BE2C (cell line): ENCODE measurements at places on chromosomes 1 and 21.

- DNase-seq: peak; percentile 37
Observed at GRCh38 chr1:31725777-31726535, 22.1 kb upstream of the COL16A1 start.

DNA sequence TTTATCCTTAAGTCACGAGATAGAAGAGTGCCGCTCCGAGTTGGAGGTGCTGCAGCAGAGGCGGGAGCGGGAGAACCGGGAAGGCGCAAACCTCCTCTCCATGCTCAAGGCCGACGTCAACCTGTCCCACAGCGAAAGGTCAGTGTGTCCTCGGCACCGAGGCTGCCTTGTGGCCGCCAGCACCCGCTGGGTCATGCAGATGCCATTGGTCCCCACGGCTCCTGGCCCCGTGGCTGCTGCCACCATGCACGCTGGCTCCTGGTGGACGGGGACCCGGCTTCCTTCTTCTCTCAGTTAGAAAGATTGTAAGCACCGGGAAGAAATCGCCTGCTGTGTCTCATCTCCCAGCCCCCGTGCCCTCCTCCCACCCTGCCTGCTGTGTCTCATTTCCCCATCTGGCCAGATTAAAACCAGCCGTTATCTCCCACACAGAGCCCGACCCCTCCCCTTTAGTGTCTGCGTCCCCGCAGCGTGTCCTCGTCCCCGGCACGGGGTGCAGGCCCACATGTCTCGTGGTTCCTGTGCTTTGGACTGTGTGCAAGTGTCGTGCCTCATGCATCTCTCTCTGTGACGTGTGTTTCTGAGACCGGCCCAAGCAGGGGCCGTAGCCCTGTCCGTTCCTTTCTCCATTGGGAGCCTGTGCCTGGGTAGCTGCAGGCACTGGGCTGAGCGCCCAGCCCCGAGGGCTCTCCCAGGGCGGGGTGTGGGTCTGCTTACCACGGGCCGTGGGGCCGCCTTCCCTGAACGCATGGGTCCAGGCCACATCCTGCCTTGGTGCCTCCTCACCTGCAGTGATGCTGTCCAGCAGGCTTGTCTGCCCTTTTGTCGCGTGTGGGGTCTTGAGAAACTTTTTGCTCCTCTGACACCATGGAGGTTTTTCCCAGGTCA, 62.1 kb downstream of the PCNT start:
- DNase-seq: peak; percentile 53

DNA sequence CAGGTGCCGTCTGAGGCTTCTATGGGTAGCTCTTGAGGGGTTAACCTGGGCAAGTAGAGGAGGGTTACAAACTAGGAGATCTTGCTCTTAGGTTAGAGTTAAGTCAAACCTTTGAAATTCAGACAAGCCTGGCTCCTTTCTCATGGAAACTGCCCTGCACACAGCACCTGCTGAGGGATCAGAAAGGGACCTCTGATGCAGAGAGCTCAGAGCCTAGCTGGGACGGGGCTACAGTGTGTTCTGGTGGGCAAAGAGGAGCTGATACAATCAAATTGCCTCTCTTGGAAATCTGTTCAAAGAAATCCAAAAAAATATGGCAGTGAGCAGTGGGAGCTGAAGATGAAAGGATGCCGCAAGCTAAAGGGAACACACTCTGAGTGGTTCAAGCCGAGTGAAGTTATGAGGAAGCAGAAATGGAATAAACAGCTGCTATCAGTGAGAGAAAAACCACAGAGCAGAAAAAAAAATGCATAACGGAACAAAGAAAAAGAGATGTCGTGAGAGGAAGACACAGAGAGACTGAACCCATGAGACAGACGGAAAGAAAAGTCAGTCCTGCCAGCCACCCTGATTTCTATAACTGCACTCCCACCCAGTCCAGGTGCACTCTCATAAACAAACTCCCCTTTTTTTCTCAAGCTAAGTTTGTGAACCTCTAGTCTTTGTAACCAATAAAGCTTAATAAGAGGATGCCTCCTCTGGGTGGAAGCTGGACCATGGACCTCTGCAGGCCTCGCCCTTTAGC, 26.6 kb downstream of the PAFAH2 start:
- no peak for DNase-seq

DNA sequence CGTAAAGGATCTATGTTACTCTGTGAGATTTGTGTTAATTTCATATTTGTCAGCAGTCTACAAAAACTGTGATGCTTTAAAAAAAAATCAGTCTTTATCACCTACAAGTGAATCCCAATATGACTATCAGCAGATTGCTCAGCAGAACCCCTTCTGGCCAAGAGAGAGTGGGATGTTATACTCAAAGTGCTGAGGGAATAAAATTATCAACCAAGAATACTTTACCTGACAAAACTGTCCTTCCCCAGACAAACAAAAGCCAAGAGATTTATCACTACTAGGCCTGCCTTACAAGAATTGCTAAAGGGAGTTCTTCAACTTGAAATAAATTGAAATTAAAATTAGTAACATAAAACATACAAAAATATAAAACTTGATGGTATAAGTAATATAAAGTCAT, 105.2 kb downstream of the SLC35F3 start:
- no peak for DNase-seq

DNA sequence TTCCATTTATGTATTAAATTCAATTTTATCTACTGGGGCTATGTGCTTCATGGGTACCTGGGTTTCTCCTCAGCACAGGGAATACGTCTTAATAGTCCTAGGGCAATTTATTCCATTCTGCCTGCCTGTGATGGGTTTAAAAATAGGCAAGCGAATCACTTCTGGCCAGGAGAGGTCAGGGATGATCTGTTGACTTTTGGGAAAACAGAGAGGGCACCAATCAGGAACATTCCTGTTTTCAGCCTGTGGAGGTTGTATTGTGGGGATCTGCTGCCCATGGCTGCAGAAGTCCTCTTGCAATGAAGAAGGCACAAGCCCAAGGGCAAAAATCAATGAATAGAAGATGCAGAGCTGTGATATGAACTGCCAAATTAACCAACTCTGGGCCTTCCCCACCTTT, 303.1 kb downstream of the CTH start:
- DNase-seq: no peak

DNA sequence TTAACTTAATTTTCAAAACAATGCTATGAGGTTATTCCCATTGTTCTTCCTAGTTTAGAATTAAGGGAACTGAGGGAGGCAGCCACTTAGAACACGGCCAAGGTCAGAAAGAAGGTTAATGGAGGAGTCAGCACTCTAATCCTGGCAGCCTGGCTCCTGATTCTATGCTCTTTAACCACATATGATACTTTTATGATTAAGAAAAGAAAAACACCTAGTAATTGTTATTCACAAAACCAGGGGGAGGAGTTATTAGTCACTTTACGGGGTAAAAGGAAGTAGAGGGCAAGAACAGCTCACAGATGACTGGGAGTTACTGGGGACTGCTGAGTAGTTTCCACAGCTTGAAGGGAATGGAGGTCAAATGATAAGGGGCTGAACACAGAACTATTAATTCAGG, 38.6 kb downstream of the GADD45A start:
- no peak for DNase-seq

GRCh38 chr1:150968491-150968890, 6.1 kb downstream of the CERS2 start:
- no peak for DNase-seq

GRCh38 chr1:89535537-89535936, 10.9 kb downstream of the LRRC8B start:
- DNase-seq: no peak

GRCh38 chr21:41342035-41342434, 19.8 kb upstream of the MX2 start:
- no peak for DNase-seq

DNA sequence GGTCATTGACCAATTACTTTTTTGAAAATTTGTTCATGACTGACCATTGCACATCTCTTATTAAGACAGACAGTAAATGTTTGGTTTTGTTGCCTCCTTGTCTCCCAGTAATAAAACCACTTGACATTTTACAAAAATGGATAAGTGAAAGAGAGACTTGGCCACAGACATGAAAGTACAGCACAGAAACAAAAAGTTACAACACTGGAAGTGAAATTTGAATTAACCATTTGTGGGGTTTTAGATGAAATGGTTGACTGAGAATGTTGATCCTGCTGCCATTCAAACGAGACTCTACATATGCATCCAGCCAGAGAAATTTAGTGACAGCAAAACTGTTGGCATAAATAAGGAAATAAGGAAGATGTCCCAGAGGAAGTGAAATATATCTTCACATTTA, 79.3 kb upstream of the B3GALT2 start:
- DNase-seq: no peak

DNA sequence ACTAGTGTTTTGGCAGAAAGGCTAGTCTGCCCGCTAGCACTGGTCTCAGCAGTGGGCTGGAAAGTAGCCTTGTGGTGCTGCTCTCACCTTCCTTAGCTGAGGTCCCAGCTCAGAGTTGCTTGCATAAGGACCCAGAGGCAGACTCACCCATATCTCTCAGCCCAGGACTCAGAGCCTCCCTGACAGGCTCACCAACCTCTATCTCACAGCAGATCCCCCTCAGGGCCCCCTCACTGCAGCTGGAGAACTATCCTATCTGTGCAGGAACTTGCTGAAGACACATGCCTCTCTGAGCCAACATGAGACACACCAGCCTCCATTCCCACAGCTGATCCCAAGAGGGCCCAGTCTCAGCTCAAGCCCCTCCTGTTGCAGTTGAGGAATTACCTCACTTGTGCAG, 82.6 kb downstream of the IARS2 start:
- no peak for DNase-seq

DNA sequence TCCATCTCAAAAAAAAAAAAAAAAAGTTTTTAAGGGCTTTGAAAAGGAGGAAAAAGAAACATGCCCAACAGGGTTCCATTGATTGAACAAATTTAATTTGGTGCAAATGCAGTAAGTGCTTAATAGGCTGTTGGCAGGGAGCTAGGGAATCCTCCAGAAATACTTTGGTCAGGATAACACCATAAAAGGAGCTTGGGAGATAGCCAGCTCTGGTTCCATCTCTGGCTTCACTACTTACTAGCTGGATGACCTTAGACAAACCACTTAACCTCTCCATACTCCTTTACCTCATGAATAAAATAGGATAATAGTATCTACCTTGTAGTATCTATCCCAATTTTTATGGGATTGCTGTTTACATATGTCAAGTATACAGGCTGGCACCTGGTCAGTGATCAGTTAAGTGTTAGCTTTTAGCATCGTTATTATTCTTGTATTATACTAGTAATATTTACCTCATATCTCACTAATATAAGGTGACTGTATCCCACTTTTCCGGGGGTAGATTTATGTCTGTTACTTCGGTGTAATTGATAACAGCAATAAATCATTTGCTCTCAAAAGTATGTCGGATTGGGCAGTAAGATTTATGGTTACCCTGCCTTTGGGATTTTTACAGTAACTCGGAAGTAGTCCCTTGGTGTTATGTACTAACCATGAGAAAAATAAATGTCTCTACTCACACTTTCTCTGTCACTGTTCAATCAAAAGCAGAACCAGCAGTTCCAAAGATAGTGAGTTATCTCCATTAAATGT, 36.4 kb downstream of the BTG3 start:
- peak; percentile 32 for DNase-seq

DNA sequence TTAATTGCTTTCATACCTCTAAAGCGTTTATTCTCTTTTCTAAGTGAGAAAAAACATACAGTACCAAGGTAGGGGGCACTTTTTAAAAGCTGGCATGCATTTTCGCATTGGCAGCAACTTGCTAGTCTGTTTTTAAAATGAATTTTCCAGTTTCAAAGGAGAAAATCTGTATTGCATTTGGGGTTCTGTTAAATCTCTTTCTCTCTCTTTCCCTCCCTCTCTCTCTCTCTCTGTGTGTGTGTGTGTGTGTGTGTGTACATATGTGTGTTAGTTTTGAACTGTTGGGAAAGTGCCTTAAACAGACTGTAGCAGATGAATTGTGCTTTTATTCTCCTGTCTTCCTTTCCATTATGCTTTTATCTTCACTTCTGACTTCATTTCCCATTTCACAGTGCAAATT, 7.3 kb downstream of the NIBAN1 start:
- no peak for DNase-seq

DNA sequence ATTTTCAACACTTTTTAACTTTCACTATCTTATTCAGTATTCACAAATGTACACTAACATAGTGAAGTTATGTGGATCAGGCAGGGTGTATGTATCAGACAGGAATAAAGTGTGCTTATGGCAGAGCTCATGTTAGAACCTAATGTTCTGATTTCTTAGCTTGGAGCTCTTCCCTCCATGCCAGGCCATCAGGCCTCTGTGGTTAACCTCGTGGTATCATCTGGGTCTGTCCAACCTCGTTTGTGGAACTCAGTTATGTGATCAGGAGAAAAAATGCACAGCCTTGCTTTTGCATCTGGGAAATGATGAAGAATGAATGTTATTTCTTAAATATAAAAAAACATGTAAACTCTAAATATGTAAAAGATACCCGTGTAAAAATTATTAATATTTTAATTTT, 86.9 kb downstream of the MPZL1 start:
- no peak for DNase-seq

DNA sequence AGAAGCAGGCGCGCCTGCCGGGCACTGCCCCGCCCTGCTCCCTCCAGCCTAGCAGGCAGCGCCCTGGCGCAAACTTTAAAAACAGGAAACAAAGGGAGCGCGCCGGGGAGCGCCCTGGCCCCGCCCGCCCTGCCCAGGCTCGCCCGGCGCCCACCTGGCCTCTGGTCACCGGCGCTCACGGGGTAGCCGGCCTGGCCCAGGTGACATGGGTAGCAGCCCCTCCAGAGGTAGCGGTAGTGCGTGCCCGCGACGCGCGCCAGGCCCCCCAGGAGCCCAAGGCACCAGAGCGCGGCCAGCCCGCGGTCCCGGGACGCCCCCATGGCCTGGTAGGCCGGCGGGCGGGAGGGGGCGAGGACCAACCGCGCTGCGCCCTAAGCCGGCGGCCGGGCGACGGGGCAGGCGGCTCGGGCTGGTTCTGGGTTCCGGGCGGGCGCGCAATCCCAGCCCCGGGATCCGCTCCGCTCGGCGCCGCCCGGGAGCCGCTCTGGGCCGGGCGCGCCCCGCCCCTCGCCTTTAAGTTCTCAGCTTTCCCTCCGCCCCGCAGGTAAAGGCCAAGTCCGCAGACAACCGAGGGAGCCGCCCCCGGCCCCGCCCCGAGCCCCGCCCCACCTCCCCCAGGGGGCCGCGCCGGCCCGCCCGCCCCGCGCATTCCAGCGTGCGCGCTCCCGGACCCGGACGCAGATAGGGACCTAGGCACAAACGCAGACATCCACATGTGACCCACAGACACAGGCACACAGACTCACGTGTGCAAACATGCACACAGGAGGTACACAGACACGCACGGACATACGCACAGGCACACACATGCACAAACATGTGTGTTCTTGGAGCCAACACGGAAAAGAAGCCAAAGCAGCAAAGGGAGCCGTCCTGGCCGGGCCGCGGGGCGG, 76.7 kb downstream of the ARHGEF16 start:
- DNase-seq: peak; percentile 35

GRCh38 chr1:201557572-201557958, 18.6 kb downstream of the NAV1 start:
- DNase-seq: no peak
